ENCODE measurements at places on chromosomes 5 and 9.

DNA sequence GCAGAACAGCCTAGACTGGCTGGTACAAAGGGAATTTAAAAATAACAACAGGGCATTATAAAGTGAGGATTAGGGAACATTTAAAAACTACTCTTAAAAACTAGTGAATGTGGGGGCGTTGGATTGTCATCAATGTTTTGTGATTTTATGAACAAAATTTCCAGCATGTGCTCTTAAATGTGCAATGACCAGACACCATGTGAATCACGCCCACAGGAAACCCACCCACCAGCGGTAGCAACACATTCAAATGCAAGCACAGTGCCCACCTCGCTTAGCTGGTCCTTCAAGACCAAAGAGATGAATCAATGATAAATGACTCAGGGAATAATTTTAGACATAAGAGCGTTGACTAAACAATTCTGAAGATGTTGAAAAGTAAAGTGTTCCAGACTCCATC lies 40.9 kb downstream of the S1PR3 start:
- DNase-seq: no peak

DNA sequence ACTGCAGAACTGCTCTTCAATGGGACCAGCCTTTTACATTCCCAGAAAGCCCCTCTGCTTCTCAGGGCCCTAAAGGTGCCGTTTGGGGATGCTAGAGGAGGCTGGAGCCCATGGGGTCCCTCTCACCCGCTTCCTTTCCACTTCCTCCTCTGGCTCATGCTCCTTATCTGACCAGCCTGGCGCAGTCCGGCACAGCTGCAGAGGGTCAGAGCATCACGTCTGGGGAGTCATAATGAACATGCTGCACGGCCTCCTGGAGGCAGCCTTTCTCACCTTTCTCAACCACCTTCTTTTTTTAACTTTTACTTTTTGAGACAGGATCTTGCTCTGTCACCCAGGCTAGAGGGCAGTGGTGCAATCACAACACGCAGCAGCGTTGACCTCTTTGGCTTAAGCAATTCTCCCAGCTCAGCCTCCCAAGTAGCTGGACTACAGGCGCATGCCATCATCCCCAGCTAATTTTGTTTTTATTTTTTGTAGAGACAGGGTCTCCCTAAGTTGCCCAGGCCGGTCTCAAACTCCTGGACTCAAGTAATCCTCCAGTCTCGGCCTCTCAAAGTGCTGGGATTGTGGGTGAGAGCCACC lies 15.1 kb upstream of the TCF7 start:
- DNase-seq: no peak

DNA sequence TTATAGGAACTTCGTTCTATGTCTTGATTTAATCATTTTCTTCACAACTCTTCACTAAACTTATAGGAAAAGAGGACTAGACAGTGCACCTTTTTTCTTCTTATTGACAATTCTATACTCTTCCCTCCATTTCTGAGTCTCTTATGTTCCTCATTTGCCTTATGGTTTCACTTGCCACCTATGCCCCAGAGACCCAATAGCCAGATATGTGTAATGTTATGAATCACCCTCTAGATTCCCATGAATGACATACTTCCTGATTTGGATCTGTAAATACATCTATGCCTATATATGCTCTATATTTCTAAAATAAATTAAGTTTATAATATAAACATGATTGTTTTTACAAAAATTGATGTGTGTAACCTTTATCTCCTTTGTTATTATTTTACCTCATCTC lies 514.1 kb upstream of the MEF2C start:
- DNase-seq: peak; percentile 10

- DNase-seq: no peak
Measured at GRCh38 chr9:136015656-136016571, 54.7 kb upstream of the UBAC1 start.

DNA sequence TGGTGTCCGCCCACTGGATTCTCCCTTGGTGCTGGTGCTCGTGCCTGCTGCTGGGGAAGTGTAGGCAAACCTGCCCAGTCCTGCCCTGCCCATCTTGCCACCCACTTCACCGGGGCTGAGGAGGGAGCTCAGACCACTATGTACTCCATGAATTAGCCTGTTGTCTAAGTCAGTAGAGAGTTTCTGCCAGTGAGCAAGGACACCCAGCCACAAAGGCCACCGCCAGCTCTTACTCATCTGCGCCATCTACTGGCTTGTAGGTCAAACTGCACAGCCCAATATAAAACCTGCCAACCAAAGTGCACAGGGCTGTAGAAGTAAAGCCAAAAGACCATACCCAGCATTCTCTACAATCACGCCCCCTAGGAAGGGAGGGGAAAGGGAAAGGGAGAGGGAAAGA lies 102.3 kb downstream of the GLIS3 start:
- DNase-seq: peak; percentile 49

DNA sequence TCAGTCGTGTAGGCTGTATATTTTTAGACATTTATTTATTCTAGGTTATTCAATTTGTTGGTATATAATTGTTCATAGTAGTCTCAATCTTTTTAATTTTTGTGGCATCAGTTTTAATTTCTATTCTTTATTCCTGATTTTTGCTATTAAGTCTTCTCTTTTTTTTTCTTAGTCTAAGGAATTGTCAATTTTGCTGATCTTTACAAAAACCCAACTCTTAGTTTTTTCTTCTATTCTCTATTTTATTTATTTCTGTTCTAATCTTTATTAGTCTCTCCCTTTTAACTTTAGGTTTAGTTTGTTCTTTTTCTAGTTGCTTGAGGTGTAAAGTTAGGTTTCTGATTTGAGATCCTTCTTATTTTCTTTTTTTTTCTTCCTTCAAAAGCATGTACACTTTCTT lies 152.5 kb downstream of the FANCC start:
- no peak for DNase-seq

DNA sequence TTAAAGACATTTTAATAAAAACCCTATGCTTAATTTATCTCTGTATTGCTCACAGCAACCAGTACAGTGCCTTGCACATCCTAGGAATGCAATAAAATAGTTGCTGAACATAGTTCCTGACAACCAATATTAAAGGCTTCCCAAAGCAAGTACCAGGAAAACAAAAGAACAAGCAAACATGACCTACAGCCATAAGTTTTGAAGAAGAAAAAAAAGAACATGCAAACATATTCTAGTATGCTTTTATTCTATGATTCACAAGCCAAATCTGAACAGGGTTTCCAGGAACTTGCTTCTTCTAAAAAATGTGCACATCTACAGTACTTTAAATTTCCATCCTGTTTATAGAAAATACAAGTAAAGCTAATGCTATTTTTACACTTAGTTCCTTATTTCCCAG lies 4.5 kb downstream of the CEMIP2 start:
- DNase-seq: peak; percentile 21

DNA sequence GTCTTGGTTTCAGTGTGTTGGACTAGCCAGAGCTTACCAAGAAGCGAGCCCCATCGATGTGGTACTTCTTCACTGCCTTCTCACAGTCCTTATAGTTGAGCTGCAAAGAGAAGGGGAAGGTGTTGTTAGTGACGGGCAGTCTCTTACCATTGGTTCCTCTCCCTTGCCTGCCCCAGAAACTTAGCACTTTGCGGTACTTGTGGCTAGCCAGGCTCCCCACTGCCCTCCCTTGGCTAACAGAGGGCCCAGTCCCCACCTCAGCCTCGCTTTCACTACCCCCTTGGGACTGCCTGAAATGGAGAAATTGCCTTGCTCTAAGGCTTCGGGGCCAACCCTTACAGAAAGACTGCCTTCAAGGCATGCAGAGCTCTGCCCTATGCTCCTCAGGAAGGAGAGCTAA lies 4.3 kb downstream of the LCP2 start:
- DNase-seq: no peak

DNA sequence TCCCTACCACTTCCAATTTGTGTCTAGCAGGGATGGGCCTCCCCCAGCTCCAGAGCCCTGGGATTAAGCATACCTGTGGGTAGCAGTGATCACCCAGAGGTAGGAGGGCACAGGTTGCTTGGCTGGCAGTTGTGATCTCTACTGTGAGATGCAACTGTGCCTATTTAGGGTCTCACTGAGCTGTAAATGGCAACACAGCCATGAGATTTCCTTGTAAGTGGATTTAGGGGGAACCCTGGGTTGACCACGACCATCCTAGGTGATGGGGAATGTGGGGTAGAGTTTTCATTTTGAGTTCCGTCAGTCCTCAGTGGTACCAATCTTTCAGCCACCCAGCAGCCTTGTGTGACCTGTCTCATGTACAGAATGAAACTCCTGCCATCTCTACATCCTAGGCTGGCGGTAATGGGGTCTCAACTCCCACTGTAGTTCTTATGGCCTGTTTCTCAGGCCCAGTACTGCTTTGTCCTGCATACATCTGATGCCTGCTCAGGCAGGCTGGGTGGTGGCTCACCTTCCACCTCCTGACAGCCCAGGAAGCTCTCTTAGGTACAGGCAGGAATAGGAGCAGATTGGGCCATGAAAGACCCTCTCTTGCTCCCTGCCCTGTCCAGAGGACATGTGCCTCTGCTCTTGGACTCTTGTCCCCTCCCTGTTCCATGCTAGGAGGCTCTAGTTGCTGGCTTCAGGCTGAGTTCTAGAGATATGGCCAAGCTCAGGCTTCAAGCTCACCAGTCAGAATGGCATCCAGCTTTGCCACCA lies 8.1 kb downstream of the HNRNPAB start:
- no peak for DNase-seq

DNA sequence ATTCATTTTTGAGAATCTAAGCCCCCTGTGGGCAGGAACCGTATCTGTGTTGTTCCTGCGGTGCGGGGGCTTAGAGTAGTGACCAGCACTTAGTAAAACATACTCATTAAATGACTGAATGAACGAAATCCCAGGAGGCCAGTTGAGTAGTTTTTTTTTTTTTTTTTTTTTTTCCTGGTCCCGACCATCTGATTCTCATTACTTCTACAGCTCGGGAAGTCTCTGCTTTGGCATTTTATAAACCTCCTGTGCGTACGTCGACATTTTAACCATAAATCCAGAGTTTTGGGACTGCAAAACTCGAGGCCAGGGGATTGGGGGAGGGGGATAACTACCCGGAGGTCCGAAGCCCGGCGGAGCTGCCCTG lies 31.5 kb upstream of the SPRY4 start:
- peak; percentile 72 for DNase-seq

DNA sequence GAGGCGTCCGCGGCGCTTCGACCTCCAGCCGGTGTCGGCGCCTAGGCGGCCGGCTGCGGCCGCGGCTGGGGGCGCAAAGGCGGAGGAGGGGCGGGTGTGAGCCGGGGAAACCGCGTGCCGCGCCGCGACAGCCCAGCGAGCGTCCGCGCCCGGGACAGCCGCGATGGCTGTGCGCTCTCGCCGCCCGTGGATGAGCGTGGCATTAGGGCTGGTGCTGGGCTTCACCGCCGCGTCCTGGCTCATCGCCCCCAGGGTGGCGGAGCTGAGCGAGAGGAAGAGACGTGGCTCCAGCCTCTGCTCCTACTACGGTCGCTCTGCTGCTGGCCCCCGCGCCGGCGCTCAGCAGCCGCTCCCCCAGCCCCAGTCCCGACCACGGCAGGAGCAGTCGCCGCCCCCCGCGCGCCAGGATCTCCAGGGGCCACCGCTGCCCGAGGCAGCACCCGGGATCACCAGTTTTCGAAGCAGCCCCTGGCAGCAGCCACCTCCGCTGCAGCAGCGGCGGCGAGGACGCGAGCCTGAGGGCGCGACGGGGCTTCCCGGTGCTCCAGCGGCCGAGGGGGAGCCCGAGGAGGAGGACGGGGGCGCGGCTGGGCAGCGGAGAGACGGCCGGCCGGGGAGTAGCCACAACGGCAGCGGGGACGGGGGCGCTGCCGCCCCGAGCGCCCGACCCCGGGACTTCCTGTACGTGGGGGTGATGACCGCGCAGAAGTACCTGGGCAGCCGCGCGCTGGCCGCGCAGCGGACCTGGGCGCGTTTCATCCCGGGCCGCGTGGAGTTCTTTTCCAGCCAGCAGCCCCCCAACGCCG lies 605 bp downstream of the CHSY3 start:
- DNase-seq: peak; percentile 81

GRCh38 chr5:11791792-11792191 lies 112.5 kb downstream of the CTNND2 start:
- peak; percentile 43 for DNase-seq

DNA sequence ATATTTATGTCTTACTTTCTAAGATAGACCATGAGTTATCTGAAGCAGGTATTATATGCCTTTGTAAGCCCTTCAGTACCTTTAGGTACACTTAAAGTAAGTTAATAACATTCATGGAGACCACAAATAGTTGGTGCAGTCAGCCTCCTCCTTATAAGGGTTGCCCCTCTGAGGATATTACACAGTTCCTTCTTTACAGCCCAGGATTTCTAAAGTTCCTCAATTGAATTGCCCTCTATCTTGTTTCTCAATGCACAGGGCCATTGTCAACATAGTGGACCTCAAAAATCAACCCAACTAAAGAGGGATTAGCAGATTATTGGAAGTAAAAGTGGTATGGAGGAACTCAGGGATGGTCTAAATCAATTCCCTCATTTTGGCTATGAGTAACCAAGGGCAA lies 50.3 kb downstream of the HMHB1 start:
- DNase-seq: no peak

DNA sequence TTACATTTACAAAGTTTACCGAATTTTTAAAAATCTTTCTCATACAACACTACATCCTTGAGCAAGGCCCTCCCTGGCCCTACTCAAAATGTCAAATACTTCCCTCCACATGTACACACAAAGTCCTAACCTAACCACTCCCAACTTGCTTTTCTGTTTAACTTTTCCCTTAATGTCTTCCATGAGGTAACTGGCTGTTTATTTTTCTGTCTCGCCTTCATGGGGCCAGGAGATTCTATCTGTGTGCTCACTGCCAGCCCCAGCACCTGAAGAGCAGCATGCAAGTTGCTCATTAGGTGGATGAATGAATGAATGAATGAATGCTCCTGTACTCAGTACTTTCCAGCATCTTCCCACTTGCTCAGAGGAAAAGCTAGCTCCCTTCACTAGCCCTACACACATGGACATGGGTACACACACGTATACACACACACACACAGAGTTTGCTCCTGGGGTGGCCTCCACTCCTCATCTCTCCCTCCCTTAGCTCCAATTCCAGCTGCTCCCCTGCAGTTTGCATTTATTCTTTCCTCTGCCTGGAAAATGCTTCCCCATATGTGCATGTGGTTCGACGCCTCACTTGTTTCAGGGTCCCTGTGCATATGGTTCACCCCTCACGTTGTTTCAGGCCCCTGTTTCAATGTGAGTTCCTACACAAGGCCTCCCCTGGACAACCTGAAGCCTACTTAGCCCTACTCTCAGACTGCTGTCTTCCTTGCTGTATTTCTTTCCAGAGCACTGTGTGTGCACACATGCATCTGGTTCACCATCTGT lies 165.2 kb downstream of the ROR2 start:
- DNase-seq: no peak
